ENCODE measurements at places on chromosomes 2 and 18.

DNA sequence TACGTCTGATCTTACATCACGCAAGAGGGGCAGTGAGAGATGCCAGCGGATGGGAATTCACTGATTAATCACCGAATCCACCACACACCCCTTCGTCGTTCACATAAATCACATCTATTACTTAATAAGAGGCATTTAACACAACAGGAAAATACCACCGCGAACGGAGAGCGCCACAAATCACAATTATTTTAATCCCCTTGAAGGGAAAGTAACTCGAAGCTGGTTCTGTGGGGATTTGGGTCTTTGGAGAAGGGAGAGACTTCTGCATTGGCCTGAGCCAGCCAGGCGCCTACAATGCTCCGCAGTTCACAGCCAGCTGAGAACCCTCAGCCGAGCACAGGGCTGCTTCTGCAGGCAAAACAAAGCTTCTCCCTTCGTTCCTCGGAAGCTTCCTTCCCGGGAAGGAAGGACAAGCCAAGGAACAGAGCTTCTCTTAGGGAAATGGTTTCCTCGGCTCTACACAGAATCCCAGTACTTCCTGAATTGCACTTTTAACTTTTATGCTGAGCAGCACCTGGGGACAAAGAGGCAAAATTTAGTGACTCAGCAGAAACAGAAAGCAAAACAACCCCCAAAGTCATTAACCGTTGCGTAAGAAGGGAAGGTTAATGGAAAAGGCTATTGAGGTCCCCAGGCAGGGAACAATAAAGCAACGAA lies at the start of gene LRP1B:
TSS of gene LRP1B (minus strand) at position 7 of the 660 bp plus-strand sequence. CDS start 287 bp downstream, outside the sequence.
- DNase-seq: peak; percentile 49

DNA sequence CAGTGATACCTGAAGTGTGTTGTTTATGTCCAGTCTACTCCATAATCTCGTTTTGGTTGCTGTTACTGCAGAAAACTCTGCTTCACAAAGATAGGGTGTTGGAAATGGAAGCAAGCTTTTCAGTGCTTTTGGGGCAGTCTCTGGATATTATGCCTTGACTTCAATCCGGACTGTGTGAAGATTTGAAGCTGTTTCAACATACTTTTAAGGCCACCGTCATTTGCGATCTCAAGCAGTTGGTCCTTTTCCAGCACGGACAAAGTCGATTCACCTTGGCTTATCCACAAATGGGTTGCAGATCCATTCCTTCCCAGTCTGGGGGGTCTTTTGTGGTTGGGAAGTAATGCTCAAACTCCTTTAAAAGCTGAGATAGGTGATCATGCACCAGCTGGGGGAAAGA lies 20.4 kb downstream of the RBKS start:
- DNase-seq: no peak

DNA sequence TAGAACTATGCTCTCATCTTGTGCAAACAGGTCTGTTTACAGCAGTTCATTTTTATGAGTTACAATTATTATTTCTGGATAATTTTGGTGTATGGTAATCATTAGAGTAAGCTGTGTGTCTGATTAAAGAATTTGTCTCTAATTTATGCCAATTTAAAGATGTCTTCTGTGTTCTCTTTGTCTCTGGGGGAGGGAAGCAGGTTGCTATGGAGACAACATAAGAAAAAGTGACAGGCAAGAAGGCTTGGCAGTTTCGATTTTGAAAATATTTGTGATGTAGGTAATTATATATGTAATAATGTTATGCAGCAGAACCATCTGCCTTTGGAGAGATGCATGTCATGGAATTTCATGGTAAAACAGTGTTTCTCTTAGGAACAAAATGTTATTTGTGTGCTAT lies 78.2 kb downstream of the SH3RF3 start:
- no peak for DNase-seq

DNA sequence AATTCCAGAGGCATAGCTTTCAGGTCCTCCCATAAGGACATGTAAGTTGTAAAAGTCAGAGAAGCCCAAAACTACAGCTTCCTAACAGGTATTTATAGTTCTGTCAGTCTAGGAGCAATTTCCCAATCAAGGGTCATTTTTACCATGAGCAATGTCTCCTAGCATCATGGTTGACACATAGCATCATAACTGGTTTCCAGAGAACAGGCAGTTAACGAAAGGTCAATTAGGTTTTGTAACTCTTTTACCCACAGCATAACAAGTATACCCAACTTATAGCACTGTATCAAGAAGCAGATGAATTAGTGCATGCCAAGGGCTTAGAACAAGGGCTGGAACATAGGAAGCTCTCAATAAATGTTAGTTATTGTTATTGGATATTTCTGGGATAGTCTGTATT lies 110.1 kb downstream of the MREG start:
- DNase-seq: peak; percentile 70

DNA sequence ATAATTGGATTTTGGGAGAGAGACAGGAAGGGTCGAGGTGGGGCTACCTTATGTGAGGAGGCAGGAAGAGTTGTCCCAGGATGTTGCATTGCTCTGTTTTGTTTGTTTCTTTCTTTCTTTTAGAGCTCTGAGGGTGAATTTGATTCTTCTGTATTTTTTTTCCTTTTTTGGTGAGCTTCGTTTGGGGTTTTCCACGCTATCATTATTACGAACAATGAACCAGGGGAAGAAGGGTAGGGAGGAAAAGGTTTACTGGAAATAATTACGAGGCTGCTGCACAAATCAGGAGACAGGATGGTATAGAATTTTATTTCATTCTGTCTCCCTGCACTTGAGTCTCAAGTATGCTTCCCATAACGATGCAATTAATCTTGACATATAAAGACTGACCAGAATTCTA lies 51.4 kb upstream of the ZNF516 start:
- DNase-seq: no peak

DNA sequence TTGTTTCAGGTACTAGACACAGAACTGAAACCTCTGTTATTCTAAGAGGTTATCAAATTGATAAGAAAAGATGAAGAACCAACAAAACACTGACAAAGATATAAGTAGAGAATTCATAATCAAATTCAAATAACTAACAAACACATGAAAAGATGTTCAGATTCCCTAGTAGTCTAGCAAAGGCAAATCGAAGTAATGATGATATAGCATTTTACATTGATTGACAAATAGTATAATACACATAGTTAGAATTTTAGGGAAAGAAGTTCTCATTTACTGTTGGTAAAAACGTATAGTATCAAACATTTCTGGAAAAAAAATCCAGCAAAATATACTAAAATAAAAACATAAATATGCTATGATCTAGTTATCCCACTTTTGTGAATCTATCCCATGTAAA lies 50.6 kb downstream of the DNAH7 start:
- DNase-seq: no peak

- no peak for DNase-seq
Measured at GRCh38 chr2:107777974-107778373, 48.7 kb upstream of the RGPD4 start.

DNA sequence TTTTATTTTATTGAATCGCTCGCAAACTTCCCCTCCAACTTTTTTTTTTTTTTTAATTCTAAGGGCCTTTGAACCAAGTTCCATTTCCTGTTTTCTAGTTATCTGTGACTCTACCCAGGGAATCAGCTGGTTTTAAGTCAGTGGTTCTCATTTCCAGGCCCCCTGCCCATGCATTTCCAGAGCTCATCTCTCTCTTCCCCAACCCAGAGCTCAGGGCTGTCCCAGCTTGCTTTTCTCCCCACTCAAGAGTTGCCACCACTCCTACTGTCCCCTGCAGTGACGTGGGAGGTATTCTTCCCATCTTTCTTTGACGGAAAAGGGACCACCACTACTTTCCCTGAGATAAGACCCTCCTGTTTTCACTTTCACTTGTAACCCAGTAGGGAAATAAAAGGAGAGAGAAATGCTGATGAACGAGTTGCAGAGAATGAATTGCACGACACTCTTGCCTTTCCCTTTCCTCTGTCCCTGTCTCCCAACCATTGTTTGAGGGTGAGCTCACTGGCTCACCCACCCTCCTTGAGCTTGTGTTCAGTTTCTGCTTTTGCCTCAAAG lies 42.1 kb downstream of the TET3 start:
- no peak for DNase-seq

- no peak for DNase-seq
Measured at GRCh38 chr2:220280736-220281135, 653.3 kb downstream of the SLC4A3 start.

- DNase-seq: no peak
Measured at GRCh38 chr18:12779043-12779442, 76.2 kb downstream of the PSMG2 start.

GRCh38 chr2:108407864-108408729 lies 30.3 kb downstream of the SULT1C4 start:
- no peak for DNase-seq

DNA sequence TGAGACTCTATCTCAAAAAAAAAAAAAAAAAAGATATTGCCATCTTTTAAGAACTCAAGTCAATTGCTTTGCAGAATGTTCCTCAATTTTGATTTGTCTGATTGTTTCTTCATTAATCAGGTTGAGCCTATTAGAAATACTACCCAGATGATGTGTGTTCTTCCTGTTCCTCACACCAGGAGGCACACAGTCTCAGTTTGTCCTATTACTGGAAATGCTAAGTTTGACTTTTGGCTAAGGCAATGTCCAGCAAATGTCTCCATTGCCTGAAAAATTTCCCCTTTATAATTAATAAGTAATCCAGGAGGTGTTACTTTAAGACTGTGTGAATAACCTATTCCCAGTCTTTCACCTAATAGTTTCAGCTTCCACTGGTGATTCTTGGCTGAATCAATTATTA lies 28.4 kb downstream of the BOLA3 start:
- peak; percentile 18 for DNase-seq

DNA sequence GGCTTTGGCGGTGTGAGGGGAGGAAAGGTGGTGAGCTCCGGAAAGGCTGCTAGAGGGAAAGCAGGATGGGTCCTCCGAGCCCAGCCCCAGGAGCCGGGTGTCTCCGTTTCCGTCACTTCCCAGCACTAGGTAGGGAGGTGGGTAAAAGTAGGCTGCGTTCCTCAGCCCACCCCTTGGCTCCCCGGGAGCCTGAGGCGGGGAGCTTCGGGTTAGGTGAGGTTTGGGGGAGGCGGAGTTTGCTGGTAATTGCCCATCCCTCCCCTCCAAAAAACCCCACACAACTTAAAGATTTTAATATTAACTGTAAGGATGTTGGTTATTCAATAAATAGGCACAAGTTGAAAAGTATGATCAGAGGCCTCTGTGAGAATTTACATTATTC lies 552 bp upstream of the ATF2 start:
- no peak for DNase-seq

- peak; percentile 64 for DNase-seq
Measured at GRCh38 chr2:55103046-55103445, 52.8 kb upstream of the RTN4 start.

DNA sequence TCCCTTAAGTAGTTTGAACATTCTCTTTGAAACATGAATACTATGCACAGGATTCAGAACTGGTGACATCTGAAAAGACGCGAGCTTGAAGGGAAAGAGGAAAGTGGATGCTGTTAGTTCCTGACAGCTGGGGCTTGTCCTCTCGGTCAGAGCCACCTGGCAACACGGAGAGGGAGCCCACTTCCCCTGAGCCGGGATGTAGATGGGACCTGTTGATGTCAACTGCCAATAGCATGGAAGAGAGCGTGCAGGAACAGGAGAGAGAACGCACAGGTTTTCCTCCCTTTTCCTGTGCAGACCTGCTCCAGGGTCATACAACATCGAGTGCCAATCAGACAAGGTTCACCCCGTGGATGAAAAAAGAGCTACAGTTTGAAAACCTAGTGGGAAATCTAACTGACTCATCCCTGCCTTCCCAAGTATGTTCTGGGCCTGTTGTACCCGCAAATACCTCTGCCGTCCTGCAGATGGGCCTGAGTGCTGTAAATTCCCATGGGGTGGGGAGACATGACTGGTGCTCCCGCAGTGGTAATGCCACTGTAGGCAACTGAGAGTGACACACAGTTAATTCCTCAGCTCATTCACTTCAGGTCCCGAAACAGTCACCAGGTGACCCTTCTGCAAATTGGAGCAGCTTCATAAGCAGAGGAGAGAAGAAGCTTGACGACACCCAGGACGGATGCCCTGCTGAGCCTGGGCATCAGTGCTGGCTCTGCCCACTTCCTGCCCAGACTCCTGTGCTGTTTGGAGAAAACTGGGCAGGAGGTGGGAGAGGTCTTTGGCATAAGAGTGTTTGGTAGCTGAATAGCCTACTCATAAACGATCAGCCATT lies 13.9 kb upstream of the MBP start:
- peak; percentile 64 for DNase-seq

GRCh38 chr2:46999857-47000678 lies 84.5 kb upstream of the MCFD2 start:
- no peak for DNase-seq

GRCh38 chr18:51480407-51481261 lies 283.2 kb upstream of the MEX3C start:
- DNase-seq: peak; percentile 33

- no peak for DNase-seq
Measured at GRCh38 chr2:239393388-239393940, 7.4 kb downstream of the HDAC4 start.

GRCh38 chr2:174753038-174753633 lies 11.1 kb downstream of the CHRNA1 start:
- DNase-seq: no peak

GRCh38 chr2:205975082-205975949 lies 110.7 kb downstream of the INO80D start:
- peak; percentile 11 for DNase-seq

DNA sequence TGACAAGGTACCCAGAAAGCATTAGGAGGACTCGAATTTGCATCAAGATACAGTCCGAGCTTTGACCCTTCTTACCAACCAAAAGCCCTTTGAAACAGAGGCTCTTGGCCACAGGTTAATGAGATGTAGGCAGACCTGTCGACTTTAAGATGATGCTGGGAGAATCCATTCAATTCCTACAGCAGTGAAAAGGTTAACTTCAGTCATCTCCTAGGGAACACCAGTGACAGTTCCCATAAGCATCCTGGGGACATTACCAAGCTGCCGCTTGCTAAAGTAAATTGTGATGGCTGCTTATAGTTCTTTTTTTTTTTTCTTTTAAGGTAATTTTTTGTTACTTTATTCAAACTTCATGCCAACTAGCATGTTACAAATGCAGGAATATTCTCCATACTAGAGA lies 379.3 kb downstream of the SOX11 start:
- DNase-seq: no peak

- peak; percentile 43 for DNase-seq
Measured at GRCh38 chr2:6835467-6835866, 30.2 kb downstream of the CMPK2 start.

- DNase-seq: no peak
Measured at GRCh38 chr2:1812926-1813325, 68.6 kb upstream of the PXDN start.

GRCh38 chr2:20551260-20551944 lies 99.5 kb downstream of the HS1BP3 start:
- no peak for DNase-seq

- peak; percentile 13 for DNase-seq
Measured at GRCh38 chr2:140998017-140998416, 1132.8 kb downstream of the LRP1B start.

- no peak for DNase-seq
Measured at GRCh38 chr2:3535467-3535793, 16.1 kb upstream of the ADI1 start.

DNA sequence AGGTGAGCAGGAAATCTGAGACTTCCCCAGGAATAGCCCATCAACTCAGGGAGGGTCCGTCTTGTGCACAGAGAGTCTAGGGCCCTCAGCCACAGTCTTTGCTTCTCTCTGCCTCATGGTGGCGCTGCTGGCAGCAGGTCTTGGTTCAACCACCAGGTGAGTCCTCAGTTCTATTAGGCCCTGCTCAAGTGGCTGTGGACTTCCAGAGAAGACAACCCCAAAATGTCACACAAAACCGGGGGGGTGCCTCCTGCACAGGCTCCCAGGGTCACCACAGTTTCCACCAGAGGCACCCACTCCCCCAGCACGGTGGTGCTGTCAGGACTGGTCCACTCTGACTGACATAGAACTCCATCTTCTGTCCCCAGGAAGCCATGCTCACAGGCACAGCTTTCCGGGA lies 2.4 kb upstream of the CHRNG start:
- no peak for DNase-seq
